ENCODE measurements at places on chromosomes 5 and 9.

GRCh38 chr5:142015781-142016533 is 3.1 kb upstream of the GNPDA1 start:
- peak; percentile 16 for DNase-seq

DNA sequence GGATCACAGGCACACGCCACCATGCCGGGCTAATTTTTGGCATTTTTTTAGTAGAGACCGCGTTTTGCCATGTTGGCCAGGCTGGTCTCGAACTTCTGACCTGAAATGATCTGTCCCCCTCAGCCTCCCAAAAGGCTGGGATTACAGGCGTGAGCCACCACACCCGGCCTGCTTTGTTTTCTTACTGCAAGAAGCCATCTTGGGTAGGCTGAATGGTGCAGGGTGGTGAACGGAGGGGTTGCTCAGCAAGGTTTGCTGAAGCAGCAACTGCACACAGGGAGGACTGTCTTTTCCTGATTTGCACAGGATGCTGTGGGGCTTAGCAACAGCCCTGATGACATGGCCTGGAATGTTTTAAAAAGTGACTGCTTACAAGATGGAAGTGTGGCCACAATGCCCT is 10.7 kb downstream of the ZNF354B start:
- DNase-seq, result no peak

GRCh38 chr5:80172067-80172695 is 83.7 kb downstream of the SERINC5 start:
- DNase-seq, result no peak

DNA sequence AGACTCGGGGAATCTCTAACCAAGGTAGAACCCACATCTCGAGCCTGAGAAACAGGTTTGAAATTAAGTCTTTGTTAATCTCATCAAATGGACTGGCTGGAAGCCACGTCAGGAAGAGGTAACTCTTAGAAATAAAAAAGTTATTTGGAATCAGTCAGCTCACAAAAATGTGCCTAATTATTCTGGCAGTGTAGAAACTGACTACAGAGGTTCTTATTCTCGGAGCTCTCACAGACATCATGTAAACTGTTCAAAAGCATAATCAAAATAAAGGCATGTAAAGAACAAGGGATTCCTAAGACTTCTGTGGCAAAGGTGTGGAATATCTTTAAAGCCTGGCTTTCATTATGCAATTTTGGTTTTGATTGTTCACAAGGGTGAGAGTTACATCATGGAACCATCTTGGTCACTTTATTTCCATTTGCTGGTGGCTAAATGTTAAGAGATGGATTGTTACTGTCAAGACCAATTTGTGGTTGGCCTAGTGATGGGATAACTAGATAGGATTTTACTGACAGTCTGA is 85.1 kb downstream of the OTULIN start:
- no peak for DNase-seq

- no peak for DNase-seq
These were observed 128.1 kb upstream of the MINAR2 start for GRCh38 chr5:129619782-129620181.

GRCh38 chr9:124098141-124098905 is 86.8 kb downstream of the LHX2 start:
- DNase-seq, result no peak

DNA sequence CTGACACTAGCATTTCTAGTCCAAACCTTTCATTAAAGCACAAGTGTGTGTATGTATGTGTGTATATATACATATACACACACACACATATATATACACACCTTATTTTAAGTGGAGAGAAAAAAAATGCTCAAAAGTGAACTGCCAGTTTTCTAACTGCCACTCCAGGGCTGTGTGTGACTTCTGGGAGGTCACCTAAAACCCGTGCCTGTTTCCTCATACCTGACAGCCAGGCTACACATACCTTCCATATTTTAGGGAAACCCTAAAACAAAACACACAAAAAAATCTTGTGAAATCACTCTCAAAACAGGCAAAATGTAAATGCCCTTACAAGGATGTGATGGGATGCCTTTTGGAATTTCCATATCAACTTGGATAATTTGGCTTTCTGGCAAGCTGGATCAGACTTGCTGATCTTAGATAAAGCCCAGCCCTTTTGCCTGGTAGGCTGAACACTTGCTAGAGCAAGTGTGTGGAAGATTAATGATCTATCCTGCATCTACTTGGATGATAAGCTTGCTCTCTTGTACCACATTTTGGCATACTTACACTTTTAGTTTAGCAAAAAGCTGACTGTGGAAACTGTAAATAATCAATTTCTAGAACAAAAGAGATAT is 127.8 kb downstream of the GNAQ start:
- no peak for DNase-seq

- no peak for DNase-seq
These were observed 131.9 kb downstream of the UGCG start for GRCh38 chr9:112028242-112029221.

DNA sequence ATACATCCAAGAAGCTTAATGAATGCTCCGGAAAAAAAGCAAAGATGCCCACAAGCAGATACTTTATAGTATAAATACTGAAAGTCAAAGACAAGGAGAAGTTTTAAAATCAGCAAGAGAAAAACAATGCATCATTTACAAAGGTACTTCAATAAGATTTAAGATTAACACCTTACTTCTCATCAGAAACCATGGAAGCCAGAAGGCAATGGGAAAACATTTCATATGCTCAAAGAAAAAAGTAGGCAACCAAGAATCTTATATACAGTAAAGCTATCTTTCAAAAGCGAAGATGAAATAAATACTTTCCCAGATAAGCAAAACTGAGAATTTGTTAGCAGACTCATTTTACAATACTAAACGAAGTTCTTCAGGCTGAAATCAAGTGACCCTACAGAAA is 51.1 kb downstream of the ABHD17B start:
- DNase-seq, result no peak

- DNase-seq, result no peak
These were observed 6.4 kb downstream of the ABLIM3 start for GRCh38 chr5:149147676-149148075.

GRCh38 chr9:89358985-89359384 is 40.7 kb downstream of the SECISBP2 start:
- DNase-seq, result no peak

DNA sequence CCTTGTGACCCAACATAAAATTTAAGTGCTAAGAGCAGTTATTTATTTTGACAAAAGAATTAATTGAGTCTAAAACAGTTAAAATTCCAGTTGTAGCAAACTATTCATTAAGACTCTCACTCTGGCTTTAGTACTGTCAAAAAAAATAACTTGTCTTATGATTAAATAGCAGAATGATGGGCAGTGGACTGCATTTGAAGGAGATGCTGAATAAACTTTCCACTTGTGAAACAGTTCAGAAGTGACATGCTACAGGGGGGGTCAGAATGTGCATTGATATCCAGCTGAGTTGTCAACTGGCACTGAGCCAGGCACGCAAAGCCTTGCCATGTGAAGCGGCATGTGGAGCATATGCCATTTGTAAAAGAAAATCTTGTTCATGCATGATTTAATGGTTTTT is 76.0 kb downstream of the FCHO2 start:
- peak; percentile 18 for DNase-seq

GRCh38 chr5:2068531-2068930 is 185.8 kb upstream of the IRX4 start:
- DNase-seq, result no peak

Data from amniotic stem cell (primary cell).